Fibroblast of mammary gland (primary cell): ENCODE measurements at places on chromosomes 7 and 10.
A peak's percentile ranks its signal among the peaks of the same experiment; 100 is the strongest.

DNA sequence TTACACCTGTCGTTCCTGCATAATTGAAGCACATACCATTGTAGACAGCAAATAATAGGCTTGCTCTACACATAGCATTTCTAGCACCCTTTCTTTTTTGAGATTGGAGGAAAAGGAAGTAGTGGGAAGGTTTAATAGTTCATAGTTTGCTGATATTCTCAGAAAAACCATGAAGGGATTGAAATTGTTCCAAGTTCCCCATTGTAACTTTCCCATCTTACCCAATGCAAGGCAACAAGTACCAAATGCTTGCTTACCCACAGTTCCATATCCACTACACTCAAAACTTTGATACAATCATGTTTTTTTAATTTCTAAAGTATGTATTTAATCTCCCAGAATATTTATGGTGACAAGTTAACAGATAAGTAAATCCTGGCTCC is 13.8 kb downstream of the CYP3A5 start:
- DNase-seq, result no peak

GRCh38 chr7:113783403-113783802 is 135.4 kb downstream of the PPP1R3A start:
- no peak for DNase-seq

- DNase-seq, result no peak
Observed at GRCh38 chr7:66504131-66504530, 124.5 kb upstream of the KCTD7 start.

GRCh38 chr7:101410743-101411507 is 48.2 kb downstream of the COL26A1 start:
- peak; percentile 15 for DNase-seq
